Psoas muscle (tissue), 8 donors: ENCODE measurements at places on chromosomes 4 and X. TPM values are rescaled to one million over a fixed set of nuclear protein-coding genes. Genes with fewer than 3 reads are reported as not detected.

Gene NUDT11
- 0.17 TPM for total RNA-seq

DNA sequence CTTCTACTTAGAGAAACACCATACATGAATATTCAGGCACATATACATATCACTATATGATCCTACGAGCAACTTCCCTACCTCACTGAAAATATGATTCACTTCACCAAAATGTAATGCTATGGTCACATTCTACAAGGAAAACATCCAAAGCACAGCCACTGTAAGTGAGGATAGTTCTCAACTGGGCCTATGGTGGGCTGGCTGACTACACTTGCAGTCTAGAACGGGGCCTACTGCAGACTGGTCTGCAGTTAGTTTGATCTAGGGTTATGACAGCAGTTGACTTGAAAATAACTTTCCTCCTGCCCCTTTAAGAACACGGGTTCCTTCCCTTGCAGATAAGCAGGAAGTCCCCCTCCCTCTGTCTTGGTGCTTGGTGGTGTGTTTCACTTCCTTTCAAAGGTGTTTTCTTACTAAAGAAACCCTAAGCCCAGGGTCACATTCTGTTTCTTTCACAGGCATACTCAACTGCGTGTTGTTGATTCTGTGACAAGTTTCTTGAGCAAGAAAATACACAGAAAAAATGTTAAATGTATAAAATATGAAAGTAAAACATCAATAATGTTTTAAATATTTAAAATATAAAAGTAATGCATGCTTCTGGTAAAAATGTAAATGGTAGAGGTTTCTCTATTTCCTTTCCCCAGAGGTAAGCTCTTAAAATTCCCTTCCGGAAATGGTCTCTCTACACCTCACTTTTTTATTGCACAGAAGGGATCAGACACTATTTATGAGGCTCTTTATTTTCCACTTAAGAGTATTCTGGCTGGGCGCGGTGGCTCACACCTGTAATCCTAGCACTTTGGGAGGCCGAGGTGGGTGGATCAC lies 18.0 kb upstream of the TMSB4X start:
- no peak for DNase-seq

- DNase-seq, result no peak
Measured at GRCh38 chr4:5510504-5510903, 197.9 kb downstream of the EVC2 start.

Gene PHOX2B
- total RNA-seq, result not detected

DNA sequence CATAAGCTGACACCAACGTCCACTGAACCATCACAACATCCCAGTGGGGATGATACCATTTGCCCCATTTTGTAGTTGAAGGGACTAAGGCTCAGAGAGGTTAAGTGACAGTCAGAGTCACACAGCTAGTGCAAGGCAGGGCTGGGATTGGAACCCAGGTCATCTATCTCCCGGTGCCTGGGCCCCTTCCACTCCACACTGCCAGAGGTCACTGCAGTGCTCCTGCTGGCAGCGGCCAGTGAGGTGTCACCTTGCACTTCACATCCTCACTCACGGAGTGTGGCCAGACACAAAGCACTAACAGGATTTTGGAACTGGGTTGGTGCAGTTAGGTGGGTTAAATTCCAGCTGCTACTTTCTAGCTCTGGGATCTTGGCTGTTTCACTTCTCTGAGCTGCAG lies 118.7 kb downstream of the ENPP6 start:
- DNase-seq, result no peak

DNA sequence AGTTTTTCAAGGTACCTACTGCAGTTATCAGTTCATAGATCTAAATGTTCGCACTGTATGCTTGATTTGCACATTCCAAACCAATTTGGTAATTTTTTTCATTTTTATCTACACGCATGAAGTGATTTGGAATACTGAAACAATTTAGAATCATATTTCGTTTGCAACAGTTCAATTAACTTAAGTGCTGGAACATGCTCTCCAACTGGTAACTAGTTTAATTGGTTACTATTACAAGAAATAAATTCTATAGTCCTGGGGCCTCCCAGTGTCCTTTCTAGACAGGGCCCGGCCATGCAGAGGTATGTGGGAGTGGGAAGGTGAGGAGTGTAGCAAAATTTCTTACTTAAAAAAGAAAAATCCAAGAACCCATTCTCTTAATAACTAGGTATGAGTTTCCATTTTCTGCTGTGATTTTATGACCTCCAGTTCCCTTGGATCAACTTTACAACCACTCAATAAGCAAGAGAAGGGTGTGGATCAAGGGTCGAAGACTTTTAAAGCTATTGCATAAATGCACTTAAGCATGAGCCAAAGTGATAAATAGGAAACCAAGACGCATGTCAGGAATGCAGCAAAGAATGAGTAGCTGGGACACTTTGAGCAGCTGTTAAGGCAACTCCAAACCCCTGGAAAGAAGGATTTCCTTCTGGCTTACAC lies 106.9 kb downstream of the PPARGC1A start:
- no peak for DNase-seq

- DNase-seq, result no peak
Measured at GRCh38 chr4:141851246-141851891, 215.0 kb downstream of the IL15 start.

Gene RTL5
- 1.5 TPM for total RNA-seq

GRCh38 chr4:172188248-172188988 lies 375.2 kb downstream of the GALNTL6 start:
- DNase-seq, result no peak

DNA sequence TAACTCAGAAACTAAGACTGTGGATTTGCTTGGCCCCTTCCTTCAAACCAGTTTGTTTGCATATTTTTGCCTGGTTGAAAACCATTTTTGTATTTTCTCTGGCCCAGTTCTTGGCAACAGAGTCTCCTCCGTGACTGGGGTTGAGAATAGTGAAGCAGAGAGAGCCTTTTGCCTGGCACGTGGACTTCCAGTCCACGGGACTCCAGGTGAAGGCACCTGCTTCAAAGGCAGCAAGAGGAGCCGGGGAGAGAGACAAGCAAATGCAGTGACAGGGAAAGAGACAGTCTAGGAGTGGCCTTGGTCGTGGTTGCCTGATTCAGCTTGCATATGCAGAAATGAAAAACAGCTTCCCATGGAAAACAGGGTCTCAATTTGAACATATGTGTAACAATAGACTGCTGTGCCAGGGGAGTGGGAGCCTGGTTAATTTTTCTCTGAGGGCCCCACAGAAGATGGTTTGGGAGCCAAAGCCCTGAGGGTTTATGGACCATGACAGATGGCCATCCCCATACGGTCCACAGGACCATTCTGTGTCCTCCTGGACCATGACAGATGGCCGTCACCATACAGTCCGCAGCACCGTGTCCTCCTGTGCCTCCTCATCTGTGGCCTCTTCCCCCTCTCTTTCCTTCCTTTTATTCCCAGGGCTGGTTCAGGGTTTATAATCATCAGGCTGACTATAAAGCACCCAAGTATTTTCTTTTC lies 272.2 kb upstream of the RASGEF1B start:
- no peak for DNase-seq

GRCh38 chrX:5829060-5829459 lies 399.6 kb downstream of the NLGN4X start:
- no peak for DNase-seq

GRCh38 chrX:105527759-105528158 lies 294.6 kb upstream of the NRK start:
- no peak for DNase-seq

DNA sequence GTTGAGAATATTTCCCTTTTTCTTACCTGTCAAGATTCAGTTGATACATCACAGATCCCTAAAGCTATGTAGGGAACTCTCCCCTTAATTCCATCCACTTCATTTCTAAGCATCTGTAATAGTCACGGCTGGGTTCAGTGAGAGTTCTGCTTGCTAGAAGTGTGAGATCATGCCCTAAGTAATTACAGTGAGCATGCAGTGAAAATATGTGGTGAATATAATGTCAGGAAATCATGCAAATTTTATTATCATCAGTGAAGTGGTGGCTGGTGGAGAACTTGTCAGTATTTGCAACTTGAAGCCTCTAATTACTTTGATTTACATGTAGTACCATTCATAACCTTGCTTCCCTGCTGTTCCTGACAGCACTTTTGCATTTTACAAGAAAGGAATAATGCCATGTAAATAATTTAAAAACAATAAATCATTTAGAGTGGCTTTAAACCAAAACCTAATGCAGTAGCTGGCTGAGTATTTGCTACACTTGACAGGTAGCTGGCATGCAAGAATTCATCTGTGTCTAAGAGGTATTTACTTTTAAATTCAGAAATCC lies 28.3 kb upstream of the CFAP299 start:
- no peak for DNase-seq

GRCh38 chr4:105895583-105896460 lies 551 bp downstream of the NPNT start:
- peak; percentile 34 for DNase-seq

DNA sequence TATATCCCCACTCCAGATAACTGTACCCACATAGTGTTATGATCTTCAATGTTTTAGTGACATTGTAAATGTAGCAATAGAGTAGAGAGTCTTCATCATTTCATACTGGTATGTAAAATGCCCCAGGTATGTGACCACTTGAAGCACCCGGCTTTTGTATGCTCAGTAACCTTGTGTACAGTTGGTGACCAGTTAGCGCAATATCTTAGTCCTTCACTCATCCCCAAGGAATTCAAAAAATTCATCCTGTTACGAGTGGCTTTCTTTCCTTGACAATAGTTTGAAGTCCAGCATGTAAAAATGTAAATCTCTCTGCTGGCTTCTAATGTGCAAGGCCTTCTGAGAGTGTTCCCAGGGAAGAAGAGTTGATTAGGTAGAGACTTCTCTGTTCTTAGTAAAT lies 145.6 kb downstream of the ARX start:
- no peak for DNase-seq

- DNase-seq, result no peak
Measured at GRCh38 chrX:68697465-68698125, 50.1 kb downstream of the STARD8 start.

- no peak for DNase-seq
Measured at GRCh38 chr4:94714365-94715160, 43.2 kb upstream of the BMPR1B start.

- no peak for DNase-seq
Measured at GRCh38 chr4:138892483-138893407, 122.8 kb upstream of the NOCT start.
